Activated naive CD8-positive, alpha-beta T cell treated with anti-CD3 and anti-CD28 coated beads, Interleukin-2, amount 10 ng/mL, durations not matched to agents 7 days and 5 days (primary cell): ENCODE measurements at places on chromosomes 3 and 15.
A peak's percentile ranks its signal among the peaks of the same experiment; 100 is the strongest.

GRCh38 chr15:91704343-91704742 lies 149.2 kb upstream of the SLCO3A1 start:
- peaks cover 10% of the 10 kb centered on the region for H3K27me3 ChIP-seq
- H3K4me1 ChIP-seq, result peaks cover 27% of the 10 kb centered on the region
- no peak overlapping the region for H3K27ac ChIP-seq
- DNase-seq, result no peak

- no peaks in the 10 kb centered on the region for H3K4me1 ChIP-seq
- no peak for DNase-seq
- H3K36me3 ChIP-seq, result no peaks in the 10 kb centered on the region
- no peak overlapping the region for H3K27ac ChIP-seq
- H3K27me3 ChIP-seq, result no peaks in the 10 kb centered on the region
- H3K4me3 ChIP-seq, result no peak overlapping the region
Observed at GRCh38 chr15:71182522-71182921, 67.3 kb downstream of the THSD4 start.

- H3K4me3 ChIP-seq, result no peak overlapping the region
- no peak for DNase-seq
- no peaks in the 10 kb centered on the region for H3K36me3 ChIP-seq
- H3K4me1 ChIP-seq, result no peaks in the 10 kb centered on the region
- H3K27me3 ChIP-seq, result peaks cover 23% of the 10 kb centered on the region
- H3K27ac ChIP-seq, result no peak overlapping the region
Observed at GRCh38 chr3:123459862-123460261, 11.0 kb upstream of the ADCY5 start.

- H3K27me3 ChIP-seq, result no peaks in the 10 kb centered on the region
- peaks cover 20% of the 10 kb centered on the region for H3K4me1 ChIP-seq
- H3K4me3 ChIP-seq, result no peak overlapping the region
- peaks cover 6% of the 10 kb centered on the region for H3K36me3 ChIP-seq
- no peak overlapping the region for H3K27ac ChIP-seq
Observed at GRCh38 chr3:10023587-10024310, 2.5 kb upstream of the FANCD2 start.

GRCh38 chr3:149424918-149425317 lies 47.5 kb upstream of the TM4SF1 start:
- H3K4me1 ChIP-seq, result no peaks in the 10 kb centered on the region
- H3K36me3 ChIP-seq, result no peaks in the 10 kb centered on the region
- no peak overlapping the region for H3K27ac ChIP-seq
- no peak for DNase-seq

GRCh38 chr3:127834771-127835170 lies 12.5 kb upstream of the MGLL start:
- H3K27ac ChIP-seq, result no peak overlapping the region
- peaks cover 1% of the 10 kb centered on the region for H3K36me3 ChIP-seq
- DNase-seq, result no peak
- no peak overlapping the region for H3K4me3 ChIP-seq
- H3K27me3 ChIP-seq, result peaks cover 9% of the 10 kb centered on the region

- H3K27ac ChIP-seq, result no peak overlapping the region
Observed at GRCh38 chr15:80712956-80713355, 17.8 kb downstream of the ABHD17C start.

DNA sequence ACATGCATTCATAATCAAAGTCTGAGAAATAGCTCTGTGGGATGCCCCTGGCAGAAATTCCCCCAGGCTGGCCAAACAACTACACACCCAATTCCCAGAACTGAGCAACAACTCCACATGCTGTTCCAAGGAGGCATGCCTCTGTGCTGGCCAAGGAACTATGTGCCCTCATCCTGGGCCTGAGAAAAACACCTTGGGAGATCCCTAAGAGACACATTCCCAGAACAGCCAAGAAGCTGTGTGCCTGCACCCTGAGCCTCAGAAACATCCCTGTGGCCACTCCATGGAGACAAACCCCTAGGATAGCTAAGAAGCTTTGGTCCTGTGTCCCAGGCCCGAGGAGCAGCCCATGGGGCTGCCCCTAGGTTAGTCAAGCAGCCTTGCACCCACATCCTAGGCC lies 92.3 kb upstream of the MME start:
- H3K4me1 ChIP-seq, result no peaks in the 10 kb centered on the region
- DNase-seq, result no peak
- no peaks in the 10 kb centered on the region for H3K27me3 ChIP-seq
- no peaks in the 10 kb centered on the region for H3K36me3 ChIP-seq
- no peak overlapping the region for H3K27ac ChIP-seq

- H3K4me1 ChIP-seq, result peaks cover 9% of the 10 kb centered on the region
- DNase-seq, result no peak
- no peaks in the 10 kb centered on the region for H3K27me3 ChIP-seq
- no peak overlapping the region for H3K4me3 ChIP-seq
- peak overlapping the region; percentile 41 for H3K27ac ChIP-seq
- peaks cover 2% of the 10 kb centered on the region for H3K36me3 ChIP-seq
Observed at GRCh38 chr3:132643366-132643765, 16.2 kb downstream of the ACAD11 start.

- no peaks in the 10 kb centered on the region for H3K4me1 ChIP-seq
- no peak overlapping the region for H3K27ac ChIP-seq
- H3K4me3 ChIP-seq, result no peak overlapping the region
- no peaks in the 10 kb centered on the region for H3K36me3 ChIP-seq
- H3K27me3 ChIP-seq, result peaks cover 23% of the 10 kb centered on the region
Observed at GRCh38 chr15:33005582-33005981, 188.9 kb downstream of the FMN1 start.
